ENCODE measurements at places on chromosomes 2 and 18.

DNA sequence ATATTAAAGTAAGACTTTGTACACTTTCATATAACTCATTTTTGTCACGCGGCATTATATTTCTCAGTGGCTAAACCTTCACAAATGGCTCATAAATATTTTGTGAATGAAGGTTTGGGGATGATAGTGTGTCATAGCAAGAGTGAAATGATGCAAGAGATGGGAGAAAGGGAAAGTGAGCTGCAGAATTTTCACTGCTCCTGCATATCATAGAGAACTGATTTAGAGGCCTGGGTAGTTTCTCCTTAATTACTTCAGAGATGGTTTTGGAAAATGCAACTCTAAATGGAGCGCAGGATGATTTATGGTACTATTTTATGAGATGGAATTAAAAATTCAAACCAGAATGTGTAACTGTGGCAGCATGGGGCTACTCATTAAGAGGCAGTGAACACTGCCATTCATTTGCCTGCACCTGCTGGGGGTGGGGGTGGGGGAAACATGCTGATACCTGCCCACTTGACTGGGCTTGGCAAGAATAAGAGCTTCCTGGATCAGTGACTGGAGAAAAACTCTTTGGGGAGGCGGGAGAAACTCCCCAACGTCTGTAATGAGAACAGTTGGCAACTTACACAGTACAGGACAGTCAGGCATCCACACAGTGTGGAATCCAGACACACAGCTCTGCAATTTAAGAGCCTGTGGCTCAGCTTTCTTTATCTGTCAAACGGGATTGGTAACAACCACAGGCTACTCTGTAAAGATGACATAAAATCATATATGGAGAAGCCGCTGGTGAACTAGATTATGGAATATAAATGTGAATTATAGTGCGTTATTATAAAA lies 941.9 kb downstream of the SLC4A3 start:
- no peak for DNase-seq

DNA sequence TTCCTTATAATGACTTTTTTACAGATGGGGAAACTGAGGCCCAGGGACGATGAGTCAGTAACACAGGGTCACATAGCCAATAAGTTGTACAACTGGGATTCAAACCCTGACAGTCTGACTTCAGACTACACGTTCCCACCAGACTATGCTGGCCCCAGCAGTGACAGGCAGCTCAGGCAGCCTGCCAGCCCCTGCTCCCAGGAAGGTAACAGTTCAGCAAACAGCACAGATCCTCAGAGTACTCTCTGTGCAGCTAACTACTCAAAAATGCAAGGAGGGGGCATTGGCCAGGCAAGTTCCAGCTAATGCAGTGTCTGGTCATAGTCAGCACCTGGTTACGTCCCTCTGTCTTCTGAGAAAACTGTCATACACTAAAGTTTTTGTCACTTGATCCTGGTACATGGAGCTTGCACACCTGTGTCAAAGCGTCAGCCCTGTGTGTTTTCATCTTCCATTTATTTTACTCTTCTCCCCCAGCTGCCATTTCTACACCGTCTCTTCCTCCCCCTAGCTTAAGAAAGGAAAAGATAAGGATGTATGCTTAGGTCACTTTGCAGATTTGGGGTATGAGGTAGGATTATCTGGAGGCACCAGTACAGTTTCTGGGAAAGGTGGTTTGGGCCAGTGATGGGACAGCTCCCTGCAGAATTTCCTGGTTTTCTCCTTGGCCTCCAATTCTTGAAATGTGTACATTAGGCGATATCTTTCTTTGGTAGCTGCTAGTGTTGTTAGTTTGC lies 4.5 kb downstream of the SMARCAL1 start:
- no peak for DNase-seq

DNA sequence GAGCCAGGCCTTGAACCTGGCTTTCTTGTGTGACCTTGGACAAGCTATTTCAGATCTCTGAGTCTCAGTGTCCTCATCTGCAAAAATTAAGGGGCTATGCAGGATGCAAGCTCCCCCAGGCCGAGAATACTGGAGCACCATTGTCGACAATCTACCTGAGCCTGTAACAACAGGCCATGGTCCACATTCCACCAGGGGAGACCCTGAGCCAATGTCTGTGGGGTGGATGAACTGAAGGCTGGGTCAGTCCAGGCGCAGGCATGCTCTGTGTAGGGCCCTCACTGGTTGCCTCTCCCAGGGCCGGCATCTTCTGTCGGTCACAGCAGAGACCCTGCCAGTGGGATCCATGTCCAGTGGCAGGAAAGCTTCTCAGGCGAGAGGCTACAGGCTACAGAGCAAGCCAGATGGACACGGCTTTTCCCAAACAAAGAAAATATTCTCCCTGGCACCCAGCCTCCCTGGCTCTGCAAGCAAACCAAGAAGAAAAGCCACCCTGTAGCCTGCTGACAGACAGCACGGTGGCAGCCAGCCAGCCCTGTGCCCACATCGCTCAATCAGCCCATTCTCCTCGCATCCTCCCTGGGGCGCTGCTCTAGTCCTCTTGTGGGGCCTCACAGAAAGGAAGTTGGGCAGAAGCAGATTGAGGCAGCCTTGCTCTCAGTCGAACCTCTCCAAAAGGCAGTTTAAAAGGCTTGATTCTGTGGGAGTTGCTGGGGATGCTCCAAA lies 48.7 kb upstream of the FZD7 start:
- DNase-seq: no peak

- DNase-seq: no peak
Observed at GRCh38 chr2:9979977-9980376, 28.5 kb downstream of the GRHL1 start.

- DNase-seq: no peak
Observed at GRCh38 chr2:150424406-150424805, 63.1 kb downstream of the RND3 start.

GRCh38 chr2:3470166-3470651 lies 49.1 kb downstream of the ADI1 start:
- DNase-seq: no peak

Data from stimulated activated CD4-positive, alpha-beta T cell treated with anti-CD3 and anti-CD28 coated beads, TNF-alpha, amount 100 ng/mL, for 24 hours (primary cell).